ENCODE measurements at places on chromosomes 6 and 20.
A peak's percentile ranks its signal among the peaks of the same experiment; 100 is the strongest.

DNA sequence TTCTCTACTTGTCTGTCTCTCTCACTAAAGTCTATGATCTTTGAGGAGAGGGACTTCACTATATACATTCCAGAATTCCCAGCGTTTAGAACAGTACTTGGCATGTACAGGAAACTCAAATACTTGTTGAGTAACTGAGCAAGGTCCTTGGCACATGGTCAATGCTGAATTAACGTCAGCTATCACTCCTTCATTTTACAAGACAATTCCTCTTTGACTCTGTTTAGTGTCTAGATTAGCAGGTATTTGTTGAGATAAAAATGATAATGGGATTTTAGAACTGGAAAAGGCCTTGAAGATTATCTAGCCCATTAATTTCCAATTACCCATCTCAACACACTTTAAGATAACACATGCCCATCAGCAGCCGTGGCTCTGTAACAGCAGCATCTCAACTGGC lies 6.6 kb upstream of the GUCA1B start:
- DNase-seq: no peak

DNA sequence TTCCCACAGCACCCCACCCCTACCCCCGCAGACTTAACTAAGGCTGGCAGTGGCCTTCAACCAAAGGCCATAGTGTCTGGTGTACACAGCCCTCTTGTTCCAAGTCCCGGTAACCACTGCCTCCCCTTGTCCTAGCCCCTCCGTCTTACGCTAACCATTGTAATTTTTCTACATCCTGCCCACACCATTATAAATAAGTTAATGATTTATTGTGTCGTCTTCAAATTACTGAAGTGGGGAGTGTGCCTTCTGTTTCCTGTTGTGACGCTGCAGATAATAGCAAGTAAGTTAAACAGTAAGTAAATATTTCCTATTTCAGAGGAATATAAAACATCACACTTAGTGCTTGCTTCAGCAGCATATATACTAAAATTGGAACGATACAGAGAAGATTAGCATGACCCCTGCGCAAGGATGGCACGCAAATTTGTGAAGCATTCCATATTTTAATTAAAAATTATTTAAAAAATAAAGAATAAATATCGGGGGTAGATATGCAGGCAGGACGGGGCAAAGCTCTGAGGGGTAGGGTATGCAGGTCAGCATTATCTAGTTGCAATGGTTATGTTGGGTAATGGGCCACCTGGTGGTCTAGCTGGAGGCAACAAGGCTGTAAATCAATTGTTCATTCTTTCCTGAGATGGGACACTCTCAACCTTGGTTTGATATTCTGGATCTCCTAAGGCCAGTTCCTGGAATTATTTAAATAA lies 15.1 kb downstream of the SRSF6 start:
- DNase-seq: no peak

DNA sequence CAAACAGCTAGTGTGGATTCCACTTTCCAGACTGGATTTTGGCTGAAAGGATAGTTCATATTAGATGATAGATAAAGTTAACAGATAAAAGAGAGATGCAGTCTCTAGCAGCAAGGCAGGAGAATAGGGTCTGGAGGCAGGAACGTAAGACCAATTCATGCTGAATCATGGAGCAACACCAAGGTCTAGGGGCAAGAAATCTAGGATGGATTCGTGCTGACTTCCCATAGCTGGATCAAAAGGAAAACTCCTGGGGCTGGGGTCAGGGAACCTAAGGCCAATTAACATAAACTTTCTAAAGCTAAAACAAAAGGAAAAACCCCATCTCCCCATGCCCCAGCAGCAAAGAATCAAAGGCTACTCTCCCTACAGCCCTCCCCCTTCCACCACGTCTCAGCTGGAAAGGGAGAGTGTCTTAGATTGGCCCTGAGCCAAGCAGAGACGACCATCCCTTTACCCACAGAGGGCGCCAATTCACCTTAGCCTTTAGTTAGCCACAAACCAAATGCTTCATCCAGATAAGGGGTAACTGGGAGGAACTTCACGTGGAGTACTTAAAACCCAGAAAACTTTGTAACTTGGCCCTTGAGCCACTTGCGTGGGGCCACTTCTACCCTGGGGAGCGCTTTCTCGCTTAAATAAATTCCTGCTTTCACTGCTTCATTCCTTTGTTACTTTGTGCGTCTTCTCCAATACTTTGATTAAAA lies 7.6 kb downstream of the TREM1 start:
- peak; percentile 48 for DNase-seq

DNA sequence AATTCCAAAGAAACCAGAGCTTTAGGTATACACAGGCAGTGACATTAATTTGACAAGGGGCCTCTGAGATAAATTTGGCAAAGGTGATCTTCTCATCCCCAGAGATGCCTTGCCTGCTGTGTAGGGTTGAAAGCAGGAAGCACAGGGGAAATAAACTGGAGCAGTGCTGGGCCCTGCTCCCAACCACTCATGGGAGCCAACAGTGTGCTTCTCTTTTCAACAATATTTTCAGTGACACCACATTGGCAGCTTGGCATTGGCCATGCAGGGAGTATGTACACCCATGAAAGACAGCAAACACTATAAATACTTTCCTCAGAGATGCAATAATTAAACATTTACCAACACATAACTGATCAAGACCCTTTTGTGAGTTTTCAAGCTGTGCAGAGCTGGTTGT lies 90.7 kb upstream of the F13A1 start:
- DNase-seq: no peak

GRCh38 chr20:19727251-19727847 lies 30.7 kb upstream of the RIN2 start:
- DNase-seq: no peak

- no peak for DNase-seq
These were observed 64.5 kb upstream of the RIN2 start for GRCh38 chr20:19693508-19693907.
